ENCODE measurements at places on chromosomes 5 and 9. TPM values are rescaled to one million over a fixed set of nuclear protein-coding genes. Genes with fewer than 3 reads are reported as not detected.

Gene FOXD4
- polyA plus RNA-seq, result 1.2 TPM

Gene SPATA31A1
- polyA plus RNA-seq, result not detected

Gene LCN9
- polyA plus RNA-seq, result not detected

Gene BARHL1
- polyA plus RNA-seq, result not detected

Gene ADAMTS19
- 13.9 TPM for polyA plus RNA-seq

Gene STK10
- 18.4 TPM for polyA plus RNA-seq

Gene RFX3
- 4.7 TPM for polyA plus RNA-seq
